ENCODE measurements at places on chromosomes 5 and 9. TPM values are rescaled to one million over a fixed set of nuclear protein-coding genes. Genes with fewer than 3 reads are reported as not detected.

GLRA1 gene
- polyA plus RNA-seq: 0.13 TPM

NTRK2 gene
- 7.0 TPM for polyA plus RNA-seq

ABCA1 gene
- 38.1 TPM for polyA plus RNA-seq

EPB41L4B gene
- 129 TPM for polyA plus RNA-seq

VPS13A gene
- polyA plus RNA-seq: 4.6 TPM

DNM1 gene
- polyA plus RNA-seq: 4.5 TPM

DEPDC1B gene
- polyA plus RNA-seq: 0.34 TPM

PTGR1 gene
- polyA plus RNA-seq: 12.3 TPM

NMUR2 gene
- polyA plus RNA-seq: not detected

SLC30A5 gene
- polyA plus RNA-seq: 21.0 TPM

GABRB2 gene
- polyA plus RNA-seq: 0.06 TPM

TTLL11 gene
- 6.4 TPM for polyA plus RNA-seq

ACOT12 gene
- polyA plus RNA-seq: not detected

KCNN2 gene
- polyA plus RNA-seq: 2.8 TPM

MUSK gene
- polyA plus RNA-seq: 0.03 TPM

RGMB gene
- polyA plus RNA-seq: 5.4 TPM

CCNO gene
- polyA plus RNA-seq: not detected

GLDC gene
- polyA plus RNA-seq: 0.45 TPM

PCDHA1 gene
- not detected for polyA plus RNA-seq

IL5 gene
- polyA plus RNA-seq: 0.09 TPM

TUSC1 gene
- polyA plus RNA-seq: 6.3 TPM

ARAP3 gene
- polyA plus RNA-seq: 33.4 TPM

CDH18 gene
- 0.03 TPM for polyA plus RNA-seq

SV2C gene
- polyA plus RNA-seq: 0.05 TPM

MAMDC2 gene
- polyA plus RNA-seq: 2.8 TPM

IFNA13 gene
- polyA plus RNA-seq: not detected

AQP3 gene
- 11.4 TPM for polyA plus RNA-seq

PCA3 gene
- 0.11 TPM for polyA plus RNA-seq

PCDHAC2 gene
- polyA plus RNA-seq: 0.28 TPM

SMIM33 gene
- polyA plus RNA-seq: not detected

FBP2 gene
- 0.58 TPM for polyA plus RNA-seq

OMD gene
- polyA plus RNA-seq: 2.9 TPM

AK8 gene
- not detected for polyA plus RNA-seq

Measured in adipose tissue (tissue), 3 donors.